BE2C (cell line): ENCODE measurements at places on chromosomes 12 and 14.

- DNase-seq, result no peak
These were observed 231.0 kb upstream of the HMGA2 start for GRCh38 chr12:65593239-65593701.

DNA sequence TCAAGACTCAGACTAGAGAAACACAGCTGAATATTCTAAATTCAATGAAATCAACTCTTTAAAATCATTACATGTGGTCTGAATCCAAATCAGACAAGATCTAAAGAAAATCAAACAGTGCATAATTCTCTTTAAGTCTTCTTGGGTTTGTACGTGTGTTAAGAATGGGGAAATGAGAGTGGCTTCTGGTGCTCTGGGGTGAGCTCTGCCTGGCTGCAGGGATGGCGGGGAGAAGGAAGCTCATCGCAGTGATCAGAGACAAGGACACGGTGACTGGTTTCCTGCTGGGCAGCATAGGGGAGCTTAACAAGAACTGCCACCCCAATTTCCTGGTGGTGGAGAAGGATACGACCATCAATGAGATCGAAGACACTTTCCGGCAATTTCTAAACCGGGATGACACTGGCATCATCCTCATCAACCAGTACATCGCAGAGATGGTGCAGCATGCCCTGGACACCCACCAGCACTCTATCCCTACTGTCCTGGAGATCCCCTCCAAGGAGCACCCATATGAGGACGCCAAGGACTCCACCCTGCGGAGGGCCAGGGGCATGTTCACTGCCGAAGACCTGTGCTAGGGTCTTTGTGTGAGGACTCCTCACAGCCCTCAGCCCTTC lies 20.9 kb downstream of the SENP1 start:
- no peak for DNase-seq

- peak; percentile 2 for DNase-seq
These were observed 219.0 kb upstream of the RTL1 start for GRCh38 chr14:101122237-101123141.

DNA sequence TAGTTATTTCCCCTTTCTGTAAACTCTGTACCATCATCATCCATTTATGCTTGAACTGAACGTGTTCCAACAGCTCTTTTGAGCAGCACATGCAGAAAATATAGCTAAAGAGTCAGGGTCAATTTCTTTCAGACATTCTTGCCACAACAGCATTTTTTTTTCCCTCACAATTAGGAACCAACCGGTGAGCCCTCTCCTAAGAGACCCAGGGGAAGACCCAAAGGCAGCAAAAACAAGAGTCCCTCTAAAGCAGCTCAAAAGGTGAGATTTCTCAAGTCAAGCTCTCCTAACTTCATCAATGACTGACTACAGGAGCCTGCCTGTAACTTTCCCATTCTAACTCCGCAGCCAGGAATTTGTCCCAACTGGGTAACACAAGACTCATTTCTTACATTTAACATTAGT lies 3.5 kb downstream of the HMGA2 start:
- no peak for DNase-seq

DNA sequence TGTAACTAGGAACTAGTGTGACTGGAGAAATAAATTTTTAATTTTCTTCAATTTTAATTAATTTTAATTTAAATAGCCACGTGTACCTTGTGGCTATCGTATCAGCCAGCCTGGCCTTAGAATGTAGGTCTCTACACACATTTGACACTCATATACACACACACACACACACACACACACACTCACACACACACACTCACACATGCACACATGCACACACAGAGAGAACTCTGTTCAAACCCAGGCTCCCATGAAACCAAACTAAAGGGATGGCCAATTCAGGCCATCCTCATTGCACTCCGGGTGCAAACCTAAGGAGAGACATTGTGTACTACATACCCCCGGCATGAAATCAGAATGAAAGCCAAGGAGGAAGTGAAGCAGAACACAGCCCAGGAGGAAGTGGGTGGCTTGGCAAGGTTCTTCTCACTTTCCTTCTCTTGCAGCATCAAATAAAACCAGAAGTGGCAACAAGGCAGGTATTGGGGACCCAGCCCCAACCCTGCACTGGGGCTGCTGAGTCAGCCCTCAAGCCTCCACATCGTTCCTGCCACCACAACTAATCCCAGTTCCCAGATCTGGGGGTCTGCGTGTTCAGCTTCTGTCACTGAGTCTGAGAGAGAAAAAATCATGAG lies 26.2 kb upstream of the CHPT1 start:
- DNase-seq, result no peak

GRCh38 chr14:59334253-59334652 lies 130.9 kb downstream of the GPR135 start:
- no peak for DNase-seq

GRCh38 chr12:102423462-102423861 lies 56.9 kb downstream of the IGF1 start:
- DNase-seq, result no peak

DNA sequence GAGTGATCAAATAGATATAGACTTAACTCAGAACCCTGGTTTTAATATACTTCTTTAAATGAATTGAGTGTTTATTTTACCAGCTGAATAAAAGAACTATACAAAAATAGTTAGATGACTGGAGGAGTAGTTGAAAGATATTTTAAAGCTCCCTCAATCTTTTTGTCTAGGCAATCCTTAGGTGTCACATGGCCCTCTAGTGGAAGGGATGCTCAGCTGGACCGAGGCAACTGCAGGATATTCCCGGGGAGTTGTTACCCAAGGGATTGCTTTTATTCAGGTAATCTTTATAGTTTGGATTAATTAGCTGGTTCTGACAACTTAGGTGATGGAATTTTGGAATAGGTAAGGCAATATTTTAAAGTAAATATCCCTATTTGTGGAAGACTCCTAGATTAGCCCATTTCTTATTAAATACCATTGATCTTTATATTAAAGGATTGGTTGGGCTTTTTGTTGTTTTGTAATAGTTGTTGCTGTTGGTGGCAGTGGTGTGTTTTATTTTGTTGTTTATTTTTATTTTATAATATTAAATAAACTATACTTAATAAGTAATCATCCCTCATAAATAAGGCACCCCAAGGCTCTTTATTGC lies 57.1 kb downstream of the ZDHHC17 start:
- DNase-seq, result peak; percentile 34

DNA sequence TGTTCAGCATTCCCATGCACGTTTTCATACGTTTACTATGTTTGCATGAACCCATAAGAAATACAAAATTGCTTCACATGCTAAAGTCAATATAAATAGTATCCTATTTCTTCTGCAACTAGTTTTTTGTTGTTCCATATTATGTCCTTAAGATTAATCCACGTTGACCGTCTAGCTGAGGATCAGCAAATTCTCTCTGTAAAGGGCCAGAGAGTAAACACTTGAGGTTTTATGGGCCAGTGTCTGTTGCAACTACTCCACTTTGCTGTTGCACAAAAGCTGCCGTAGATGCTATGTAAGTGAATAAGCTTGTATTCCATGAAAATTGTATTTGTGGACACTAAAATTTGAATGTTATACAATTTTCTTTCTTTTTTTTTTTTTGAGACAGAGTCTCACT lies 21.1 kb upstream of the PITPNM2 start:
- no peak for DNase-seq

GRCh38 chr12:77113971-77114370 lies 48.6 kb upstream of the E2F7 start:
- DNase-seq, result no peak

DNA sequence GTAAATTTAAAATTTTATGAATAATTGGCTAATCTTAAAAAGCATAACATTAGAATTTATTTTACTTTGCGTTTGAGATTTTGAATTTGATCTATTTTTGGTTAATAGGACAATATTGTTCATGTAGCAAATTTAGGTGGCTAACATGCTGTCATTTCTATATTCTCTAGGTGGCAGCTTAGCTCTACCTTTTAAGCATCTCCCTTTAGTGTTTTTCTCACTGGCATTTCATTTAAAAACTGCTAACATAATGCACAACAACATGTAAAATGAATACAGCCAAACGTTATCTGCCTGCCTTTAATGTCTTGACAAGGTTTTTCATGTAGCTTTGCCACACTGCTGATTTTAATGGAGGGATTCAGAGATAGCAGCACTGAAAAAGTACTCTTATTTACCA lies 272.4 kb upstream of the FBXO33 start:
- no peak for DNase-seq

DNA sequence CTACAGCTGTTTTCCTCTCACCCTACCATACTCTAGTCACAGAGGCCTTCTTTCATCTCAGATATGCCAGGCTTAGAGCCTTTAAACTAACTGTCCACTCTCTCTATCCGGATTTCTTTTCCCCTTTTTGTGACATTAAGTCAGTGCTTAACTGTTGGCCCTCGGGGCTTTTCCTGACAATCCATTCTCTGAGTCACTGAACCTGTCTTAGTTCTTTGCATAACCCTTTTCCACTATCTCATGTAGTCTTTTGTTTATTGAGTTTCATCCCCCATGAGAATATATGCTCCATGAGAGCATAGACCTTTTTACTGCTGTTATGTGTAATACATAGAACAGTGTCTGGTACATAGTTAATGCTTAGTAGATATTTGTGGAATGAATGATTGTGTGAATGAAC lies 68.7 kb downstream of the PLEKHA5 start:
- DNase-seq, result peak; percentile 73

GRCh38 chr12:26281320-26281719 lies 85.9 kb downstream of the SSPN start:
- no peak for DNase-seq

GRCh38 chr14:63881926-63882325 lies 29.1 kb downstream of the SYNE2 start:
- no peak for DNase-seq

DNA sequence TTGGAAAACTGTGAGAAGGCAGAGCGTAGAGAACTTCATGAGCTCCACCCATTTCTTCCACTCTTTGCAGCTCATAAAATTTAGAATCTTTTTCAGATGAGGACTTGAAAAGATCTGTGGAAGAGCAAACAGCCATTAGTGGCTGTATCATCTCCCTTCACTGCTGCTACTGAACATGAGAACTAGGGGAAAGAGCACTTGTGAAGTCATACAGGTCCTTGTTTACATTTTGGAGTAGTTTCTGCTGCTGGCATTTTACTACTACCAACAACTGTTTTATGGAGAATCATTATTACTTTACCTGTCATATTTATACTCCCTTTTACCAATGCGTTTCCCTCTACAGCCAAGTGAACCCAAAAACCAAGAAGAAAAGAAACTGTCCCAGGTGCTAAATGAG lies 41.0 kb downstream of the RPGRIP1 start:
- DNase-seq, result no peak

- no peak for DNase-seq
These were observed 135.1 kb downstream of the PPM1H start for GRCh38 chr12:62799766-62800406.

DNA sequence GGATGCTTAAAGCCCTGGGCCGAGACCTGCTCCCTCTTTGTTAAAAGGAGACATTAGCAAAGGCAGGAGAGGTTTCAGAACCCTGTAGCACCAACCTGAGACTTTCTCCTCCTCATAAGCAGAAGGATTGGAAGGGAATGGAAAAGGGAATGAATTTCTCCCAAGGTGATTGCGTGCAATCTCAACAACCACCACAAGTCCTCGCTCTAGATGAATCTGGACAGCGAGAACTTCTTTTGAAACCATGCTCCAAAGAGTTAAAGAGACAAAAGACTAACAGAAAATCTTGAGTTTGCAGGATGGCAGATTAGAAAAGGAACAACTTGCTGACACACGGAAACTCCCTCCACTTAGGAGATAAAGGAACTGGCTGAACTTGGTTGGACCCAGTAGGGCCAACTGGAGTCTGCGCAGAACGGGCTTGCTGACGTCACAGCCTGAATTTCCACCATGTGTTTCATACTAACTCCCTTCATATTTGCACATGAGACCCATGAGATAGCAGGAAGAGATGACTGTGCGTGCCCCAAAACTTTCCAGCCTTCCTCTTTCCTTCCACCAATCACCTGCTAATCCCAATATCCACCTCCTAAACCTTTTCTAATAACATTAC lies 137.0 kb downstream of the PTPN11 start:
- DNase-seq, result no peak

DNA sequence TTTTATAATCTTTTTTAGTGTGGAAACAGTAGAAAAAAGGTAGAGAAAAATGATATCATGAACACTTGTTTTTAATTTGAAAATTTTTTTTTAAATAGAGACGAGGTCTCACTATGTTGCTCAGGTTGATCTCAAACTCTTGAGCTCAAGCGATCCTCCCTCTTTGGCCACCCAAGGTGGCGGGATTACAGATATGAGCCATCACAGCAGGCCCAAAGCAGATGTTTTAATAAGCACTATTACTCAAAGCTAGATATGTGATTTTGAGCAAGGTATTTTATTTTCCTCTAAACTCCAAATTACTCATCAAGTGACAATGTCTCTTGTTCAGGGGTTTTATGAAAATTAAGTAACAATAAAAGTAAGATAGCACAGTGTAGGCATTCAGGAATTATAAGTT lies 10.7 kb upstream of the WDR89 start:
- DNase-seq, result no peak

DNA sequence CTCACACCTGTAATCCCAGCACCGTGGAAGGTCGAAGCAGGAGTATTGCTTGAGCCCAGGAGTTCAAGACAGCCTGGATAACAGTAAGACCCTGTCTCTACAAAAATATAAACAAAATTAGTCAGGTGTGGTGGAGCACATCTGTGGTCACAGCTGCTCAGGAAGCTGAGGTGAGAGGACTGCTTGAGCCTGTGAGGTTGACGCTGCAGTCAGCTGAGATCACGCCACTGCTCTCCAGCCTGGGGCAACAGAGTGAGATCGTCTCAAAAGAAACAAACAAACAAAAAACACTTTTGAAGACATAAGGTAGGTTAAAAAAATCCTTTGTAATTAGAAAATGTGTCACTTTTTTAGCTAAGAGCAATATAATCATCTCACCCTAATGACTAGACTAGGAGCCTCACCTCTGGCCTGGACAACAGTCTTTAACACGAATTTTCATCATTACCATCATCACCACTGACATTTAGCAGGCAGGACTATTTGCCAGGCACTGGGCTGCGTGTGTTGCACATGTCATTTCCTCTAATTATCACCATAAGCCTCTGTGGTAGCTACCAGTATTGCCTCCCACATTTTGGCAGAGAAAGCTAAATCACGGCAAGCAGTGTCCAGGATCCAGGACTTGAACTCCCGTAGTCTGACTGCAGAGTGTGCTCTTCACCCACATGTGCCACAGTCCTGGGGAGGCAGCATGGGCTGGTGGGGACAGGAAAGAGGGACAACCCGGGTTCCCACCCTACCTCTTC lies 4.6 kb upstream of the SYCP3 start:
- no peak for DNase-seq

DNA sequence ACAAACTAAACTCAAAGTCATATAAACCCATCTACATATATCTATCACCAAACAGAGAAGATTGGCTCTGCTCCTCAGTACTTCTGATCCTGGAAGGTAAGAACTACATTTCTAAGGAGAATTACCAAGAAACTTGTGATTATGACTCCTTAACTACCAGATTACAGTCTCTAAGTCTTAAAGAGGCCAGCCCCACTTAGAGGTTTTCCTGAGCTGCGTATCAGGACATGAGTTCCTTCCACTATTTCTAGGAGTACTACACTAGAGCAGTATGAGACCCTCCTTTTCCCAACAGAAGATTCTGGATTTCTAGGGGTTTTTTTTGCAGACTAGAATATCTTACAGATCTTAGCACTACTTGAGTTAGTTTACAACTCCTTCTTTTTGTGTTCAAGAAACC lies at the start of gene NOXRED1:
TSS of gene NOXRED1 (minus strand) at position 101 of the 400 bp plus-strand sequence. CDS start 634 bp downstream, outside the sequence.
- DNase-seq, result no peak

- DNase-seq, result no peak
These were observed 33.5 kb downstream of the CLEC1A start for GRCh38 chr12:10065241-10065640.
